Ascending aorta (tissue), 2 donors: ENCODE measurements at places on chromosomes 7 and 10.
A peak's percentile ranks its signal among the peaks of the same experiment; 100 is the strongest.

DNA sequence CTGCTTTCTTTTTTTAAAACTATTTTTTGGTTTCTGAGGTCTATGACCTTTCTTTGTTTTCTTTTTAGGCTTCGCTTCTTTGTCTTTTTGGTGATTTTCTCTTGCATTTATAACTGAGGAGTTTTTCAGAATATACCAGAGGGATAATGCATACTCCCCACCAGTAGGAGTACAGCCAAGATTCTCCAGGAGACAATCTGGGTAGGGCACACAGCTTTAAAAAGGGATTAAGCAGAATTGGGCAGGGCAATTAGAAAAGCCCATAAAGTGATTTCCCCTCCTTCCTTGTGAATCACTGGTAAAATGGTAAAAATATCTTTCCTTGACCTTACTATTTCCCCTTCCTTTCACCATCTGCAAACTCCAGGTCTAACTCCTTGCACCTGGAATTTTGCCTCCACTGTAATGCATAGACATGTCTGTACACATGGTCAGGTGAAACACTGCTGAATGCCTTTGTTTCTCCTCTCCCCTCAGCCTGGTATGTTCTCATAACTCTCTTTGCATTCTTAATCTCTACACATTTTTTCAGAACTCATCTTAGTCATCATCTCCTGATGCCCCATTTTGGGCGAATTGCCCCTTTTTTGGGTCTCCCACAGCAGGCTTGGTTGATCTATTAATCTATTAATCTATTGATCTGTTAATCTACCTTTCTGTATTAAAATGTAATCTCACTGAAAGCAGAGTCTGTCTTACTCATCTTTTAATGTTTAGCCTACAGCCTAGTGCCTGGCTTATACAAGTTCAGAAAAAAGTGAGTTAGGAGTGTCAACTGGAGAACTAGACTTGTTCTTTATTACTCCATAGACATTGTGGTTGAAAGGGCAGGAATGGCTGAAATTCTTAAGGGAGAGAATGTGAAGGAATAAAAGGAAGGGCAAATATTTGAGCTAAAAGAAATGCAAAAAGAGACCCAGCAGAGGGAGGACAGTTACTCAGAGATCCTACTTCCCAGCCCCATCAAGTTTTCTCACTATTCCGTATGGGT, 64.6 kb downstream of the MDFIC start:
- no peak overlapping the region for H3K27ac ChIP-seq
- no peaks in the 10 kb centered on the region for H3K4me1 ChIP-seq
- no peak for DNase-seq
- no peak overlapping the region for H3K4me3 ChIP-seq
- H3K36me3 ChIP-seq, result no peaks in the 10 kb centered on the region

DNA sequence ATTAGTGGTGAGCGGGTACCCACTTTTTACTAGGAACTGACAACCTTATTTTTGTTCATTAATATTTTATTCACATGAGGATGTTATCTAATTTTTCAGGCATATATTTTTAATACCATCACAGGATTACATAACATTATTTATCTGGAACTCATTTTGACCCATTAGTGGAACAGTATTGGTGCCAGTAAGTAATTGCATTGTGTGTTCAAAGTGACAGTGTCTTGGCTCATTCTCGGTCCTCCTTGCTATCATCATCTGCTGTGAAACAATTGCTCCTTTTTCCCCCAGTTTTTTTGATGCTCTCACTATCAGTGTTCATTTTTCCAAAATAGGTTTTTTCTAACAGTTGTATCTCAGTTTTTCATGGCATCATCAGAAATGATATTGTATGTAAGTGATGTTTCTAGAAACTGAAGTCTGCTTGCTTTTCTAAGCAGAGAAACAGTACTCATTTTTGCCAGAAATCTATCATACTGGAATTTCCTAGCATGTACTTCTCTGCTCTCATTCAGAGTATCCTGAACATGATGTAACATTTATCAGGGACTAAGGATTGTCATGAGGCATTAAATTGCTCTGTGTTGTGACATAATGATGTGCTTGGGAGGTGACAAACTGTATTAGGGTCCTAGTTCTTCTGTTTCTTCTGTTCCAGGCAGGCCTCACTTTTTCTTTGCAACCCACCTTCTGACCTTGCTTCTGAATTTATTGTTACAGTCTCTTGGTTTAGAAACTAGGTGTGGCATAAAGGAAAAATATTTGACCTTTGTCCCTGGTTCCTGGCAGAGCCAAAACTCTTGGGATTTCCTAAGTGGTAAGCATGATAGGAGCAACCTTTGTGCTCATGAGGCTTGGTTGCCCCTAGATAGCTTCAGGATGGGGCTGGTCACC, 4.2 kb downstream of the NUB1 start:
- H3K27ac ChIP-seq, result no peak overlapping the region
- H3K36me3 ChIP-seq, result peaks cover 32% of the 10 kb centered on the region
- peaks cover 11% of the 10 kb centered on the region for H3K4me1 ChIP-seq
- no peak for DNase-seq

- no peak for DNase-seq
- H3K36me3 ChIP-seq, result no peaks in the 10 kb centered on the region
- H3K27ac ChIP-seq, result no peak overlapping the region
- H3K4me1 ChIP-seq, result no peaks in the 10 kb centered on the region
- no peak overlapping the region for H3K4me3 ChIP-seq
Observed at GRCh38 chr10:130885021-130885655, 426.4 kb downstream of the TCERG1L start.

- no peaks in the 10 kb centered on the region for H3K4me1 ChIP-seq
- no peak overlapping the region for H3K4me3 ChIP-seq
- no peaks in the 10 kb centered on the region for H3K27me3 ChIP-seq
- H3K27ac ChIP-seq, result no peak overlapping the region
Observed at GRCh38 chr10:75070961-75071428, 40.5 kb upstream of the SAMD8 start.

DNA sequence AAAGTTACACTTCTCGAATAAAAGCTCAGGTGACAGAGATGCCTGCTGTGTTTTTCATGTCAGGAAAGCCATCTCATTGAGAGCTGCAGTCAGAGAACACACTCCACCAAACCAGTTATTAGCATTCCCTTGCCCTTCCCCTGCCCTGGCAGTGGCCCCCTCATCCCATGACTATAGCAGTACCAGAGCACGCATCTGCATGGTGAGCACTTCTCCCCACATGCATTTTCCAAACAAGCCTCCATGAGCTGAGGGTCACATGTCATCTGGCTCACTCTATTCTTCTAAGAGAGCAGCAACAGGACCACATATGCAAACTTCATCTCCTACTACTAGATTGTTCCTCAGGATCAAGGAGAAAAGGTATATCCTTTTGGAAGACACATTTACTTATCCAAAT, 42.4 kb upstream of the FGL2 start:
- DNase-seq, result no peak
- peak overlapping the region; percentile 67 for H3K27ac ChIP-seq
- H3K27me3 ChIP-seq, result no peaks in the 10 kb centered on the region
- H3K4me1 ChIP-seq, result peaks cover 31% of the 10 kb centered on the region
- H3K4me3 ChIP-seq, result peak overlapping the region; percentile 44

DNA sequence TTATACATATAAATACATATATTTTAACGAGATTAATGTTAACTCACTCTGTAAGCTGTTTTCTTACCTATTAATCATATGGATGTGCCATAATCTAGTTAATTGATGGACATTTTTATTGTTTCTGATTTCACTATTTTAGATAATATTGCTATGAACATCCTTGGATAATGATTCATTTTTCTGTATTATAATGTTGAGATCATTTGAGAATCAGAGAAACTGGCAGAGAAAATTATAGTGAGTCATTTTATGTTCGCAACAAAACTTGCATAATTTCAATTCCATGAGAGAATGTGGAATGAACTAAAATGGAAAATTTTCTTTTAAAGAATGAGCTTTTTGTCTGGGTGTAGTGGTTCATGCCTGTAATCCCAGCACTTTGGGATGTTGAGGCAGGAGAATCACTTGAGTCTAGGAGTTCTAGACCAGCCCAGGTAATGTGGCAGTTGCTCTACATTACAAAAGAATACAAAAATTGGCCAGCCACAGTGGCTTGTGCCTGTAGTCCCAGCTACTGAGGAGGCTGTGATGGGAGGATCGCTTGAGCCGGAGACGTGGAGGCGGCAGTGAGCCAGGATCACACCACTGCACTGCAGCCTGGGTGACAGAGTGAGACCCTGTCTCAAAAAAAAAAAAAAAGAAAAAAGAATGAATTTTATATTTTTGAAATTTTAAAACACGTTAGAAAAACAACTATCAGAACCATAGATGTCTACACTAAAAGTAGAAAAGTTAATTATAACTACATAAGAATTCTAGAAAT, 40.5 kb downstream of the PAPSS2 start:
- H3K4me3 ChIP-seq, result no peak overlapping the region
- no peaks in the 10 kb centered on the region for H3K36me3 ChIP-seq
- no peak for DNase-seq
- no peaks in the 10 kb centered on the region for H3K4me1 ChIP-seq
- peak overlapping the region; percentile 25 for H3K27ac ChIP-seq

DNA sequence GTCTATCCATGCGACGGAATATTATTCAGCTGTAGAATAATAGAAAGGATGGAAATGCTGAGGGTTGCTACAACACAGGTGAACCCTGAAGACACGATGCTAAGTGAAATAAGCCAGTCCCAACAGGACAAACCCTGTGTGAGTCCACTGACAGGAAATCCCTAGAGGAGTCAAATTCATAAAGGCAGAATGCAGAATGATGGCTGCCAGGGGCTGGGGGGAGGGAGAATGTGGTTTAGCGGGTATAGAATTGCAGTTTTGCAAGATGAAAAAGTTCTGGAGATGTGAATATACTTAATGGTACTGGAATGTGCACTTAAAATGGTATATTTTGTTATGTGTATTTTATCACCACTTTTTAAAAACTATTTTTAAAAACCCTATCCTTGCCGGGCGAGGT, 36.9 kb upstream of the DOCK1 start:
- H3K4me1 ChIP-seq, result no peaks in the 10 kb centered on the region
- H3K36me3 ChIP-seq, result no peaks in the 10 kb centered on the region
- DNase-seq, result no peak
- no peak overlapping the region for H3K4me3 ChIP-seq
- H3K27ac ChIP-seq, result no peak overlapping the region
- no peaks in the 10 kb centered on the region for H3K27me3 ChIP-seq

GRCh38 chr7:7512861-7513597, 22.6 kb downstream of the COL28A1 start:
- DNase-seq, result no peak
- no peaks in the 10 kb centered on the region for H3K36me3 ChIP-seq
- H3K4me1 ChIP-seq, result no peaks in the 10 kb centered on the region
- H3K27ac ChIP-seq, result no peak overlapping the region
- no peak overlapping the region for H3K4me3 ChIP-seq

GRCh38 chr7:30223896-30224295, 60.5 kb upstream of the ZNRF2 start:
- H3K4me3 ChIP-seq, result no peak overlapping the region
- no peak for DNase-seq
- no peak overlapping the region for H3K27ac ChIP-seq
- peaks cover 7% of the 10 kb centered on the region for H3K4me1 ChIP-seq

DNA sequence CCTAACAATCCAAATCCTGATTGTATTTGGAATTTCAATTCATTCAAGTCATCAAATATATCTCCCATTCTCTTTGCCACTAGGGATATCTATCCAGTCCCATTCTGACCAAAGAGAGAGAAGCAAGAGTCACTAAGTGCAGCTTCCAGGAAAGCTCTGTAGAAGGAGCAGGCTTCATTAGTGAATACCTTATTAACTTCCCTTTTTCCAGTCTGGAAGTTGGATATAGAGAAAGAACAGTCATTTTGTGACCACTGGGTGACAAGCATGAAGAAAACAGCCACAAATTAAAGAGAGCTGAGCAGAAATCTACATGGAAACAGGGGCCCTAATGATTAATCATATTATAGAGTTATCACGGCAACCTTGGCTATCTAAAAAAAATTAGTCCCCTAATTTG, 190.7 kb upstream of the ADO start:
- H3K4me1 ChIP-seq, result no peaks in the 10 kb centered on the region
- H3K27me3 ChIP-seq, result no peaks in the 10 kb centered on the region

DNA sequence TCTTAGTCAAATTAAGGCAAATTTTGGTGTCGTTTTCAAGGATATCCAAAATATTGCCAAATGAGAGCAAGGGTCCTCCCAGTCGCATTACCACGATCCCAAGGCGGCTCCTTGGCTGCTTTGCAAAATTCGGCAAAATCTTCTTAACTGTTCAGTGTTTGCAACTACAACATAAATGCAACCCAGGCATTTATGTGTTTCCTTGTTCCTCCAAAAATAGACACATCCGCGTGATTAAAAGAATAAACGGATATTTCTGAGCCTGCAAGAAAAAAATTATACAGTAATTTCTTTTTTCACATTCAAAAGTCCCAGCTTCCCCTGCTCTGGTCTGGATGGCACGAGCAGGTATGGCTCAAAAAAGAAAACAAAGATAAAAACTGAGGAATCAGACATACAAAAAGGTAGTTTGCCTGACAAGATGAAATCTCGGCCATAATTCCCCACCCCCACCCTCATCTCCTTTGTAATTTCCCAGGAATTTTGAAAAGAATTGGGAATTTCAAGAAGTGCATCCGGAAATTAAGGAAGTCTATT, 6.0 kb downstream of the SKIDA1 start:
- DNase-seq, result no peak
- H3K4me3 ChIP-seq, result peak overlapping the region; percentile 63
- no peaks in the 10 kb centered on the region for H3K27me3 ChIP-seq
- no peaks in the 10 kb centered on the region for H3K4me1 ChIP-seq

GRCh38 chr7:135597926-135598305, 40.2 kb downstream of the NUP205 start:
- no peak overlapping the region for H3K27ac ChIP-seq
- H3K36me3 ChIP-seq, result peaks cover 65% of the 10 kb centered on the region
- H3K27me3 ChIP-seq, result no peaks in the 10 kb centered on the region
- no peak overlapping the region for H3K4me3 ChIP-seq

GRCh38 chr10:18594574-18595156, 56.7 kb downstream of the NSUN6 start:
- no peak overlapping the region for H3K4me3 ChIP-seq
- no peak for DNase-seq
- peaks cover 19% of the 10 kb centered on the region for H3K36me3 ChIP-seq
- H3K4me1 ChIP-seq, result no peaks in the 10 kb centered on the region
- no peaks in the 10 kb centered on the region for H3K27me3 ChIP-seq

- H3K4me3 ChIP-seq, result peak overlapping the region; percentile 48
- H3K4me1 ChIP-seq, result no peaks in the 10 kb centered on the region
- no peaks in the 10 kb centered on the region for H3K36me3 ChIP-seq
- H3K27ac ChIP-seq, result no peak overlapping the region
- DNase-seq, result no peak
- no peaks in the 10 kb centered on the region for H3K27me3 ChIP-seq
Observed at GRCh38 chr7:158997110-158997453, 140.7 kb downstream of the DYNC2I1 start.
